Stimulated activated CD4-positive, alpha-beta T cell treated with anti-CD3 and anti-CD28 coated beads, Interleukin-4, amount 100 ng/mL, for 24 hours (primary cell): ENCODE measurements at places on chromosomes 4 and X.

GRCh38 chrX:12791257-12792228 lies at the start of gene PRPS2:
TSS of gene PRPS2 (plus strand) at chrX:12791412. CDS start at chrX:12791498, 86 bp downstream.
- peak; percentile 73 for DNase-seq

DNA sequence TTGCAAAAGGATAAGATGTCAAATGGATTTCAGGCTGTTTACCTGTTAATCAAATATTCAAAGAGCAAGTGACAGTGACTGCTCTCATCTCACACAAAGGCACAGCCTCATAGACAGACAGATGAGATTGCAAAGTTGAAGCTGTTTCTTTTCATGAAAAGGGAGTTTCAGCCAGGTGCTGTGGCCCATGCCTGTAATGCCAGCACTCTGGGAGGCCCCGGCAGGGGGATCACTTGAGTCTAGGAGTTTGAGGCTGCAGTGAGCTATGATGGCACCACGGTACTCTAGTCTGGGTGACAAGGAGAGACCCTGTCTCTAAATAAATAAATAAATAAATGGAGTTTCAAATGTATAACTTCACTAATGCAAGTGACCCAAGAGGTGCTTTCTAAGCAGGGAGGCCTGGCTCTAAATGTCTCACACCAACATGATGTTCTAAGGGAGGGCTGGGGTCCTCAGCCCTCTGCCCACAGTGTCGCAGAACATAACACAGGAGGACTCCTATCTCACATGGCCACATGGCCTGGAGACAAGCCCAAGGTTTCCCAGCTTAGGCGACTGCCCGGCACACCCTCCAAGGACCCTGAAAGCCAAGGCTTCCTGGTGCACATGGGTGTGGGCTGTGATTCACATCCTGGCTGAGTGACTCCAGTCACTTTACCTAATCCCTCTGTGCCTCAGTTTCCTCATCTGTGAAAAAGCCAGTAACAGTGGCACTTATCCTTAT lies 26.8 kb downstream of the PPP2R2C start:
- no peak for DNase-seq

GRCh38 chrX:152635941-152636340 lies 1.8 kb upstream of the GABRQ start:
- DNase-seq: no peak

GRCh38 chr4:2606960-2607506 lies 70.6 kb downstream of the FAM193A start:
- DNase-seq: no peak

- no peak for DNase-seq
Observed at GRCh38 chr4:152072001-152072485, 311.2 kb upstream of the GATB start.

- no peak for DNase-seq
Observed at GRCh38 chr4:1534876-1535526, 128.8 kb upstream of the NKX1-1 start.

DNA sequence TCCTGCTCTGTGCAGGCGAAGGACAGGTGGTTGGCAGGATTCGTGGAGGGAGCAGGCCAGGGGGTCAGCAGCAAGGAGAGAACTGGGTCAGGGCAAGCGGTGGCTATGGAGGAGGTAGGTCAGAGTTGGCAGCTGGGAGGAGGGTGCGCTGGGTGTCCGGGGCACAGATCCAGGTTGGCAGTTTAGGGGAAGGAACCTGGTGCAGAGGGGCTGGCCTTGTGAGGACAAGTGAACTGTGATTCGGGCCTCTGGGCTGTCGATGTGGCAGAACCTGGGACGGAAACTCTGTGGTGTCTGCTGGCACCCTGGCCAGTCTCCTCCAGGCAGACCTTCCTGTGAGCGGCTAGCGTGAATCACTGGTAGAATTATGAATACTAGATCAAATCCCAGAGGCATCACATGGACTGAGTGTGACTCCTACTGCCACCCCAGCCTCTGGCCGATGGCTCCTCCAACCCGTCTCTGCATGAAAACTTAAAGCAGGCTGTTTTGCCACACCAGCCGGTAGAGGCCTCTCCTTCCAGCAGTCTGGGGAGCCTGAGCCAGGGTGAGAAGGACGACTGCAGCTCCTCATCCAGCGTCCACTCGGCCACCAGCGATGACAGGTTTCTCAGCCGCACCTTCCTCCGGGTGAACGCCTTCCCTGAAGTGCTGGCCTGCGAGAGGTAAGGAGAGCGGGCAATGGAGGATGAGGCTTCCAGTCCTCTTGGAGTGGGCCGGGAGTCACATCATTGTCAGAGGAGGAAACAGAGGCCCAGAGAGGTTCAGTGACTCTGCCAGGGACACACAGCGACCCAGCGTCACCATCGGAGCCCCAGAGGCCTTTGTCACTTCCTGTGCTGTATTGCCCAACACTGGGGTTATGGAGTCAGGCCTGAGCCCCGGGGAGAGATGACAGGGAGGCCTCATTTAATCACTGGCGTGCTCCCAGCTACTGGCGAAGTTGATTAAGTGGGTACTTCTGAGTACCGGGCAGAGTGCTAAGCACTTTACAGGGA lies 20.3 kb downstream of the EVC start:
- DNase-seq: no peak

DNA sequence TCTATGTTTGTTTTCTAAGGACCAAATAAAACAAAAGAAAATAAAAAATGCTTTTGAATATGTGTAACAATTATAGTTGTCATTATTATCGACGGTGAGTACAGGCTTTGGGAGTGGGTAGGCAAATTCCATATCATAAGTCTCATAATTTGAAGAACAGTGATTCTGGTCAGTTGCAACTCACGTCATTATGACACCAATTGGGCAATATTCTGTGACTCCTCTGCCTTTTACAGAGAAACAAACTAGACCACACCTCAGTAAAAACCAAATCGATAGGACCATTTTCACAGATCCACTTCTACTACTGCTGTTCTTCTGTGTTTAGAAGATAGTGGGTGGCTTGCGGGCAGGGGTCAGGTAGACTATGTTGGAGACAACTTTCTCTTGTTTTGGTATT lies 250.1 kb downstream of the C4orf33 start:
- DNase-seq: no peak

GRCh38 chrX:66602381-66602938 lies 36.4 kb downstream of the EDA2R start:
- DNase-seq: no peak

- no peak for DNase-seq
Observed at GRCh38 chrX:3621414-3621813, 92.0 kb downstream of the PRKX start.

DNA sequence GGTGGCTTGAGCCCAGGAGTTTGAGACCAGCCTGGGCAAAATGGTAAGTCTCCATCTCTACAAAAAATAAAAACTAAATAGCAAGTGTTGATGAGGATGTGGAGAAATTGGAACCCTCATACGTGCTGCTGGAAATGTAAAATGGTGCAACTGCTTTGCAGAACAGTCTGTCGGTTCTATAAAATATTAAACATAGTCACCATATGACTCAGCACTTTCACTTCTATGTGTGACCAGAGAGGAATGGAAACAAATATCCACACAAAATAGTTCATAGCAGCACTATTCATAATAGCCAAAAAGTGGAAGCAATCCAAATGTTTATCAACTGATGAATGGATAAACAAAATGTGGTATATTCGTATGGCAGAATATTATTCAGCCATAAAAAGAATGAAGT lies 60.8 kb upstream of the FMR1 start:
- no peak for DNase-seq

GRCh38 chrX:48064261-48064660 lies 7.2 kb downstream of the ZNF630 start:
- no peak for DNase-seq

DNA sequence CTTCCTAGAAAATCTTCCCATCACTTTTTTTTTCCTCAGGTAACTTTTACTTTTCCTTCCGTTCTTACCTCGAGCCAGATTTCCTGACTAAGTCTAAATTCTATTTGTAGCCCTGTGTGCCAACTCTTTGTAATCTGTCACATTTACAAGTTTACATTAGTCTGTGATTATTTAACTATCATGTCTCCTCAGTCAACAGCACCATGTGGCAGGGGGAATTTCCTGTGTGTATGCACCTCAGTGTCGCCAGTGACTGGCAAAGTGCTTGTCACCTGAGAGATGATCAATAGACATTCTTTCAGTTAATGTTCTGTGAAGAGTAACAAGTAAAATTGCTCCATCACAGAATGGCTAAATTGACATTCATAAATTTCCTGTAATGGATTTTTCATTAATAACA lies 468.5 kb downstream of the PDGFC start:
- no peak for DNase-seq

- no peak for DNase-seq
Observed at GRCh38 chr4:180449395-180449956, 1793.7 kb upstream of the TENM3 start.

GRCh38 chr4:33989820-33990443 lies 2254.4 kb downstream of the ARAP2 start:
- no peak for DNase-seq

GRCh38 chr4:88195328-88196012 lies 37.0 kb upstream of the ABCG2 start:
- DNase-seq: no peak

- DNase-seq: no peak
Observed at GRCh38 chr4:67152976-67153375, 392.3 kb downstream of the CENPC start.

- DNase-seq: no peak
Observed at GRCh38 chr4:89549907-89550306, 242.3 kb upstream of the GPRIN3 start.

DNA sequence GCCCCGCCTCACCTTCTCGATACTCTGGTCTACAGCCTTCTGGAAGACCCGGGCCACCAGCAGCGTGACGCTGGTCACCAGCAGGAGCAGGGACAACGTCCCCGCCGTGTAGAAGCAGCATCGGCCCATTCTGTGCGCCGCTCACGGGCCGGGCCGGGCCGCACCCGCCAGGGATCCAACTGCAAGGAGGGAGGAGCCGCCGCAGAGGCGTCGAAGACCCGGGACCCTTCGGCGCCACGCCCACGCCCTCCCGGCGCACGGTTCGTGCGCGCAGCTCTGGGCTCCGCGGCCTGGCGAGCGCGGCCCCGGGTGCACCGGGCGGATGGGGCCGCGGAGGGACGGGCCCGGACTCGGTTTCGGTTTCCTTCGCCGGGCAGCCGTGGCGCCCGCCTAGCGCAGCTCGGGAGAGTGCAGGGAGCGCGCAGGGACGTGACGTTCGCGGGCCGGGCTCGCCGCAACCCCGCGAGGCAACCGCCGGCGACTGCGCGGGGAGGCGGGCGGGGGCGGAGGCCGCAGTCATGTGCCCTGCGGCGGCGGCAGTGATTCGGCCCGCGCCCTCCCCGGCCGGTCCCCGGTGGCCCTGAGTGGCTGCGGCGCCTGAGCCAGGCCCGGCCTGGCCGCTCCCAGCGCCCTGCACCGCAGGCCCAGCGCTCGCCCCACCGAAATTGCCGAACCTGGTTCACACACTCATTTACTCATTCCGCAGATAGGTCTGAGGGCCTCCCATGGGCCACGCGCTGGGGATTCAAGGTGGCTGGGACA lies at the start of gene SCARB2:
Gene SCARB2, minus strand, starts transcription at position 410 of the 762 bp plus-strand sequence. Its CDS starts 281 bp downstream, at position 129.
- DNase-seq: peak; percentile 63

- no peak for DNase-seq
Observed at GRCh38 chr4:125689805-125690204, 375.1 kb downstream of the FAT4 start.

- no peak for DNase-seq
Observed at GRCh38 chrX:253451-254297, 27.5 kb upstream of the PLCXD1 start.

GRCh38 chr4:41745292-41746024 lies 3.1 kb downstream of the PHOX2B start:
- no peak for DNase-seq

GRCh38 chrX:121571333-121571732 lies 523.9 kb downstream of the GLUD2 start:
- DNase-seq: no peak

GRCh38 chr4:167606551-167606950 lies 372.3 kb upstream of the SPOCK3 start:
- DNase-seq: no peak

DNA sequence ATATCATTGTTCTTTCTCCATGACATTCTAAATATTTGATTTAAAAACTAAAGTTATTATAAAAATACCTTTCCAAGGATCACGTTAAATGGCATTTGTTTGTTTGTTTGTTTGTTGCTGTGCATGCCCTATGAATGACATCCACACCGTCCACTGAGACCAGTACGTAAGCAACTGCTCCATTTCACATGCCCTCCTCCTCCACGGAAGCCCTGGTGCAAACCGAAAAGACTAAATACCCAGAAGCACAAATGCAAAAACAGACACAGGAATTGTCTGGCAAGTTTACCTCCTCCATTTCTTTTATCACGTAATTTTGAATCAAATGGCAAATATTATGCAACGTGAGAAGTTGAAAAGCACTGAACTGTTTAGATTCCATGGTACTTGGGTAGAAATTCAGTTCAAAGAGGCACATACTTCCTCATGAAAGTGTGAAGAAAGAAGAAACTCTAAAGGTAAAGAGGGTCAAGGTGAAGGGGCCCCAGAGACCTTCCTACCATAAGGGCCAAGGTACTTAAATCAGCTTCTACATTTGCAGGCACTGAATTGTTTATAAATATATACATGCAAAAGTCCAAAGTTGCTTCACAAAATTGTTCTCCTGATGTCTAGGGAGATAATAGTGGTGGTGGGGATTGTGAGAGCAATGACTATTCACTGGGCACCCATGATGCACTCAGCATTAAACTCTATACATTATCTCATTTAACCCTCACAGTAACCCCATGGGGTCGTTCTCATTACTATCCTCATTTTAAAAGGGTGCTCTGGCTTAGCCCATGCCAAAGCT lies 23.4 kb downstream of the IRF2 start:
- no peak for DNase-seq

- peak; percentile 4 for DNase-seq
Observed at GRCh38 chr4:122762520-122762919, 30.0 kb downstream of the BBS12 start.

- DNase-seq: no peak
Observed at GRCh38 chr4:165299399-165300060, 27.9 kb upstream of the MSMO1 start.

- DNase-seq: no peak
Observed at GRCh38 chr4:179007755-179008154, 1565.5 kb upstream of the AGA start.

DNA sequence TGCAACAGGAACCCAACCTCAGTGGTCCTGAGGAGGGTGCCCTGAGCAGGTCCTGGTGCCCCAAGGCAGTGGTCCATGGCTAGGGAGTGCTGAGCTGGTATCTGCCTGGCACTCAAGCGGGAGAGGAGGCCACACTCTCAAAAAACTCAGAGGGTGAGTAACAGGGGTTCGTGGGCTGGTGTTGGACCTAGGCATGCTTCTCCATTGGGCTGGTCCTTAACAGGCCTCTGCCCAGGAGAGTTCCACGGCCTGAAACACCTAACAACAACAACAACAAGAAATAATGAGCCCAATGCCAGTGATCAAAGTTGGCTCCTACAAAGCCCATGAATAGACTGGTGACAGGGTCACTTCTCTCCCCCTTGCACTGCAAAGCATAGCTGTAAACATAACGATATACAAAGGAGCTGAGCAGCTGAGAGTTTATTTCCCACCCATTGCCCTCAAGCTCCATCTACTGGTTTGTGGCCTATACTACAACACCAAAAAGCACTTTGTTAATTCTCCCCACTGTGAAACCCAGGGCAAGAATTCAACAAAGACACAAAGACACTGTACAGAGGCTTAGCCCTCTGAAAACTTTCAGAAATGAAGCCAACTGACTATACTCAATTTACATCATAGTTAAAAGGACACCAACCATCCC lies 736.1 kb upstream of the ADGRL3 start:
- DNase-seq: no peak
